SK-N-MC (cell line): ENCODE measurements at places on chromosomes 7 and 10.

DNA sequence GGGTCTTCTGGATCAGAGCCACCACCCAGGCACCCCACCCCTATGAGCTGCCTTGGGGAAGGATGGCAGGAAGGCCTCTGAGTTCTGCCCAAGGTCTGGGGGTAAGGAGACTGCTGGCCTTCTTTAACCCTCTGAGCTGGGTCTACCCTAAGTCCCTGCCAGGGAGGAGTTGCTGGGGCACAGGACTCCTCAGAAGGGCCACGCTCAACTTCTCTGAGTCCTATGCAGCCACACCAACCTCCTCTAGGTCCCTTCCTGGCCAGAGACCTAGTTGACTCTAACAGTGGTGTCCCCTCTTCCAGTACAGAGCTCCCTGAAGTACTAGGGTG lies 2.6 kb upstream of the NEURL1 start:
- DNase-seq, result no peak

GRCh38 chr10:89062861-89063260 lies 72.3 kb downstream of the FAS start:
- DNase-seq, result no peak

DNA sequence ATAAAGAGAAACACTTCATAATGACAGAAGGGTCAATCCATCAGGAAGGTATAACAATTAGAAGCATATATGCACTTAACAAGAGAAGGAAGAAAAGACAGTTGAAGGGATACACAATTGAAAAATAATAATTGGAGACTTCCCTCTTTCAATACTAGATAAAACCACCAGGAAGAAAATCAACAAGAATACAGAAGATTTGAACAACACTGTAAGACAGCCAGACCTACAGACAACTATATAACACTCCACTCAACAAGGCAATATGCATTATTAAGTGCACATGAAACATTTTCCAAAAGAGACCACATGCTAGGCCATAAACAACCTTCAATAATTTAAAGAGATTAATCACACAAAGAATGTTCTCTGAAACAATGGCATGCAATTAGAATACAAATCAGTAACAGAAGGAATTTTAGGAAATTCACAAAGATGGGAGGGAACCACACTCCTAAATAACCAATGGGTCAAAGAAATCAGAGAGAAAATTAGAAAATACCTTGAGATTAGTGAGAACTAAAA lies 35.1 kb downstream of the ZNF438 start:
- no peak for DNase-seq

GRCh38 chr10:132669208-132669861 lies 116.6 kb downstream of the NKX6-2 start:
- no peak for DNase-seq

DNA sequence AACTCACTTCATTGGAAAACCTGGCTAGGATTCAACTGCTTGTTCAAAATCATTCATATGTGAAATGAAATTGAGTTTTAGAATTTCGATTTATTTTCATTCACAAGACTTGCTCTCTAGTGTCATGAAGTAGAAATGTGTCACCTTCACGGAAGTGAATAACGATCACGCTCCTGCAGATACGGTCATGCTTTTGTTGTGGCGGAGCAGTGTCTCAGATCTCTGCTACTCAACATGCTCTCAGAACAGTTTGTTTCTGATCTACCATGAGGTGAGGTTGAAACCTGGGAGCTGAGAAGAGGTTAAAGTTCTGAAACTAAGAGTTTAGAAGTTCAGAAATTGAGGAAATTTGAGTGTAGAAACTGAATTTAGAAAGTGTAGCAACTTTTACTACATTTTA lies 13.8 kb upstream of the PITRM1 start:
- DNase-seq, result no peak

GRCh38 chr7:27316311-27316710 lies 73.7 kb downstream of the EVX1 start:
- DNase-seq, result no peak

GRCh38 chr7:42183547-42183946 lies 53.5 kb downstream of the GLI3 start:
- no peak for DNase-seq

GRCh38 chr7:101418694-101419093 lies 56.0 kb downstream of the COL26A1 start:
- DNase-seq, result no peak

GRCh38 chr7:1547777-1548437 lies 8.1 kb downstream of the TMEM184A start:
- DNase-seq, result no peak

- DNase-seq, result no peak
Observed at GRCh38 chr10:82161264-82161663, 286.3 kb downstream of the NRG3 start.

DNA sequence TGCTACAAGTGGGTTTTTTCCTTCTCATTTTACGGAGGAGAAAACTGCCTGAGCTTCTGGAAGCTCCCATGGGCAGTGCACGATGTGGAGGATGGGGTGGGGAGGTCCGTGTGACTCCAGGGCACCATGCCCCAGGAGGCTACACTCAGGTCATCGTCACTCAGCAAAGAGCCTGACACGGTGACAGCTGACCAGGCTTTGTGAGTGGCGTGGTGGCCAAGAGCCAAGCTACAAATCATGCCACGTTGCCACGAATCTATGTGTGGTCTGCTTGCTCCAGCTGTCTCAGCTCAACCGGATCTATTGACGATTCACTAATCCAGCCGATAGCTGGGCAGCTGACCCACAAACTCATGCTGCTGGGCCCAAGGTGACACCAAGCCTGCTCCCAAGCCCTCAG lies 27.6 kb upstream of the C10orf71 start:
- DNase-seq, result no peak

DNA sequence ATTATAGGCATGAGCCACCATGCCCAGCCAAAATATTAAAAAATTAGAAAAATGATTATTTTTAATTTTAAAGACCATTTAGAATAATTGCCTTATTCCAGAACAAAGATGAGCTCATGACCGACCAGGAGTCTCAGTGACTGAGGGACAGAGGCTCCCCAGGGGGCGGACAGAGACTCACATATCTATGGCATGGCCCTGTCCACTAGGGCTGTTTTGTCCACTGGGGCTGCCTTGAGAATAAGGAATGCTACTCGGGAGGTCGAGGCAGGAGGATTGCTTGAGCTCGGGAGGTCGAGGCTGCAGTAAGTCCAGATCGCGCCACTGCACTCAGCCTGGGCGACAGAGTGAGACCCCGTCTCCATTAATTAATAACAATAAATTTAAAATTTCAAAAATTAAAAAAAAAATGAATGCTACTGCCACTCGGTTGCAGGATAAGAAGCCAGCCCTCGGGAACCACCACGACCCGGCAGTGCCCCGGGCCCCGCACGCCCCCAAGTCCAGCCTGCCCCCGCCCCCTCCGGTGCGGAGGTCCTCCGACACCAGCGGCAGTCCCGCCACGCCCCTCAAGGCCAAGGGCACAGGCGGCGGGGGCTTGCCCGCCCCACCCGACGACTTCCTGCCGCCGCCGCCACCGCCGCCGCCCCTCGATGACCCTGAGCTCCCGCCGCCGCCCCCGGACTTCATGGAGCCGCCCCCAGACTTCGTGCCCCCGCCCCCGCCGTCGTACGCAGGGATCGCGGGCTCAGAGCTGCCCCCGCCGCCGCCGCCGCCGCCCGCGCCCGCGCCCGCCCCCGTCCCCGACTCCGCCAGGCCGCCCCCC lies 128.6 kb downstream of the APBB1IP start:
- no peak for DNase-seq

DNA sequence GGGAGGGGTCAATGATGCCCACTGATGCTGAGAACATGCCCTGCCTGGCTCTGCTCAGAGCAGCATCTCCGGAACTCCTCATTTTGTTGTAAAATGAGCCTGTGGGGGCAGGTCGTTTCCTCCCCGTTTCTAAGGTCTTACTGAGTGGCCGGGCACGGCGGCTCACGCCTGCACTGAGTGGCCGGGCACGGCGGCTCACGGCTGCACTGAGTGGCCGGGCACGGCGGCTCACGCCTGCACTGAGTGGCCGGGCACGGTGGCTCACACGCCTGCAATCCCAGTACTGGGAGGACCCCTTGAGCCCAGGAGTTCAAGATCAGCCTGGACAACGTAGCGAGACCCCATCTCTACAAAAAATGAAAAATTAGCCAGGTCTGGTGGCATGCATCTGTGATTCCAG lies 39.0 kb upstream of the FOXL3 start:
- no peak for DNase-seq

GRCh38 chr10:86693721-86694369 lies 25.5 kb downstream of the LDB3 start:
- no peak for DNase-seq

- no peak for DNase-seq
Observed at GRCh38 chr7:106901828-106902441, 36.9 kb downstream of the PIK3CG start.

- DNase-seq, result no peak
Observed at GRCh38 chr7:55587687-55588378, 15.5 kb upstream of the VOPP1 start.

GRCh38 chr7:44769776-44770294 lies 21.2 kb downstream of the ZMIZ2 start:
- DNase-seq, result no peak

GRCh38 chr7:18974803-18975202 lies 142.6 kb downstream of the TWIST1 start:
- no peak for DNase-seq

GRCh38 chr7:85185424-85186082 lies 1.3 kb downstream of the SEMA3D start:
- DNase-seq, result no peak

GRCh38 chr7:47297120-47297519 lies 284.8 kb downstream of the TNS3 start:
- DNase-seq, result no peak

- no peak for DNase-seq
Observed at GRCh38 chr10:101829561-101830315, 11.5 kb upstream of the OGA start.

DNA sequence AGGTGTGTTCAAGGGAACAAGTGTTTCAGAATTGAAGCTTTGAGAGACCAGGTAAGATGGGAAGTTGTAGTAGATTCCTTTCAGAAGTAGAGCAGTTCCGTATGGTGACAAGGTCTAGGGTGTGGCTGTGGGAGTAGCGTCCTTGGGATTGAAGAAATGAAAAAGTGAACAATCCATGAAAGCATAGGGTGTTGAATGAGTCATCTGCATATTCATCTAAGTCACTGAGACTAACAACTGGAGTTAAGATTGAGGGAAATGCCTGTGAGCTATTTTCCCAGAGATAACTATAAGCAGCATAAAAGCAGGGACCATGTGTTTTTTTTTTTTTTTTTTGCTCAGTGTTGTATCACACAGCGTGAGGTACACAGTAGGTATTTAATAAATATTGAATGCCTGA lies 134.8 kb downstream of the PHTF2 start:
- no peak for DNase-seq

DNA sequence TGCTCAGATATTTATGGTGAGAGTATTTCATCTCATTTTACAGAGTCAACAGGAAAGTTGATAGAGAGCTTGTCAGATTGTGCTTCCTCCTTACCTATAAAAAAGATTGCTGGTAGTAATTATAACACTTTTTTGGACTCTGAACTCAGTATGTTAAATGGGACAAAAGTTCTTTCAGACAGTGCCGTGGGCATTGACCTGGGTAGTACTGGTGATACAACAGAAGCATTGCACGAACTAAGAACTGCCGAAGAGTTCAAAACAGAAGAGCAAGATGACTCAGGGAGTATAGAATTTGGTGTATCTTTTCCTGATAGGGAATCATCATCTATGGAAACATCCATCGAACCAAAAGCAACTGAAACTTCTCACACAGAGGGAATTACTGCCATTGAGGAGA lies 58.6 kb downstream of the LOXL4 start:
- no peak for DNase-seq

- DNase-seq, result no peak
Observed at GRCh38 chr7:25391295-25391861, 163.1 kb upstream of the NPVF start.

GRCh38 chr10:93503075-93503474 lies 6.7 kb downstream of the CEP55 start:
- DNase-seq, result no peak

DNA sequence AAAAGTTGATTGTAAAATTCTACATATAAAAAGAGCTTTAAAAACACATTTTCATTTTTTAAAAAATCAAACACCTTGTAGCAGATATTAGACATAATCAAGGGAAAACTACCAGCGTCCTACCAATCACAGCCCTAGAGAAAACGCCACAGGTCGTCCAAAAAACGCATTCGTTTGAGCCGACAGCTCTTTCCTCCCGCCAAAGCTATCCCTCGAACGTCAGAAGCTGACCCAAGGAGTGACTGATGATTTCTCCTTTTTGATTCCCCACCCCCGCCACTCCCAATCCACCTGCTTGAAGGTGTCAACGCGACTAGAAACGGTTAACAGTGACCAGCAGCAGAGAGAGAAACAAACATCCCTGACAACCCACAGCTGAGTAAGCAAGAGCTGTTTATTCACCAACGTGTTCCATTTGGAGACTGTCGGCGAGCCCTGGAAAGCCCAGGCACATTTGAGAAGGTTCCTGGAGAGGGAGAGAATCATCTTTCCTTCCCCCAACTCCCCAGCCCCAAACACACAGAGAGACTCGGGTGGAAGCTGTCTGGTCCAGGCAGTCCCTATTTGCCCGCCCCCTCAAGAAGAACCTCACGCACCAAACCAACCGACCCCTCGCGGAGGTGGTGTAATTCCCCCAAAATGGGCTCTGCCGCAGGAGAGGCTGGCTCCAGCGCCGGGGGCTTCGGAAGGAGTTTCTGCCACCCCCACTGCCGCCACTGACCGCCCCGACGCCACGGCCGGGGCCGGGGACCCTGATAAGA lies 622 bp downstream of the CPEB3 start:
- DNase-seq, result no peak

GRCh38 chr7:126718419-126718818 lies 534.3 kb downstream of the GRM8 start:
- DNase-seq, result no peak

GRCh38 chr7:48090095-48090805 lies 1.2 kb downstream of the UPP1 start:
- no peak for DNase-seq

- no peak for DNase-seq
Observed at GRCh38 chr10:104036518-104037260, 49.0 kb downstream of the COL17A1 start.

- no peak for DNase-seq
Observed at GRCh38 chr10:35639728-35640401, 2.2 kb downstream of the FZD8 start.

DNA sequence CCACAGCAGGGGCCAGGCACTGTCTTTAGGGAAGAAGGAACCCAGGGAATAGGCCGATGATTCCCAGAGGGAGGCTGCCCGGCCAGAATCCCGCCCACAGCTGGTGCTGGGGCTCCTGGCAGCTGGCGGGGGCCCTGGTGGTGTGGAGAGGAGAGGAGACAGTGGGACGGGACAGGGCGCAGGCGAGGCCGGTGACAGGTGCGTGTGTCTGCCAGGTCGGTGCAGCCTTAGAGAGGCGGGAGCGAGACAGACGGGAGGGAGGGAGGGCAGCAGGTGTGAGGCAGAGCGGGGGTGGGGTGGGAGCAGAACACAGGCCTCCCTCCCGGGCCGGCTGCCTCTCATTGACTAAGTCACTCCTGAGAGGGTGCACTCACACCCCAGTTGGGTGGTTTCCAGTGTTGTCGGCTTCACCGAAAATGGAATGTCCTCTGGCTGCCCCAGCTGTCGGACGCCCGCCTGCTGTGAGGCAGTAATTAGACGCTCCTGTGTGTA lies 55.2 kb downstream of the ELFN1 start:
- DNase-seq, result no peak

- no peak for DNase-seq
Observed at GRCh38 chr10:106741006-106741530, 423.4 kb downstream of the SORCS1 start.
